Femur (tissue), 1 donor: ENCODE measurements at places on chromosomes 2 and 18.

DNA sequence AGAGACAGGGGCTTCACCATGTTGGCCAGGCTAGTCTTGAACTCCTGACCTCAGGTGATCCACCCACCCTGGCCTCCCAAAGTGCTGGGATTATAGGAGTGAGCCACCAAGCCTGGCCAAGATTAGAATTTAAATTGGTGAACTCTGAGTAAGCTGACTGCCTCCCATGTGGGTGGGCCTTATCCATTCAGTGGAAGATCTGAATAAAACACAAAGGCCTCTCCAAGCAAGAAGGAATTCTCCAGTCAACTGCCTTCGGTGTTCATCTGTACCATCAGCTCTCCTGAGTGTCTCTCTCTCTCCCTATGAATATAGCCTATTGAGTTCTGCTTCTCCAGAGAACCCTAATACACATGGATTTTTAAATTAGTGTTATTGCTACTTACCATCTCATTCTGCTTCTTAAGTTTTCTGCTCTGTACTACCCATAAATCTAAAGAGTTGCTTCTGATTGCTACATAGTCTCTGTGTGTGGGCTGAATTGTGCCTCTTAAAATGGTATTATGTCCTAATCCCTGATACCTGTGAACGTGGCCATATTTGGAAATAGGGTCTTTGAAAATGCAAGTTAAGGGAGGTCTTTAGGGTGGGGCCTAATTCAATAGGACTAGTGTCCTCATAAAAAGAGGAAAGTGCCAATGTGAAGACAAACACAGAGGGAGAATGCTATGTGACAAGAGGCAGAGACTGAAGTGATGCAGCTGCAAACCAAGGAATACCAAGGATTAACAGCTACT lies 36.3 kb downstream of the FBXO11 start:
- no peak for DNase-seq

GRCh38 chr2:219149667-219150066 lies 10.9 kb downstream of the NHEJ1 start:
- DNase-seq = no peak

GRCh38 chr2:207768168-207768865 lies 1.4 kb downstream of the FZD5 start:
- DNase-seq = peak; percentile 60

DNA sequence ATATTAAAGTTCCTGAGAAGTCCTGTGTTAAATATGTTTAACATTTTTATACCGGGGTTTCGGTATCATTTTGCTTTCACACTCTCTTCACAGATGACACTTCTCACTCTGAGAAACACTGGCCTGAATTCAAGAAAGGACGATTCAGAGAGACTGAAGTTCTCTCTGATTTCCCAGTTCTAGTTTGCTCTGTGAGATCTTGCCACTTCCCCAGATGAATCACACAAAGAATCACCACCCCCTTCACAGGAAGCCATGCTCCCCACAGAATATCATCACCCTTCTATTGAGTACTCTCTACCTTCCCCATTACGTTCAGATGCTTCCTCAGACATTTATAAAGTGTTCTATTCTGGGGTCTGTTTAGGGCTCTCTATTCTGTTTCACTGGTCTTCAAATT lies 16.1 kb upstream of the CD207 start:
- DNase-seq = no peak

GRCh38 chr2:238974501-238975166 lies 126.7 kb downstream of the TWIST2 start:
- no peak for DNase-seq

GRCh38 chr2:67733517-67733916 lies 329.3 kb downstream of the C1D start:
- no peak for DNase-seq

GRCh38 chr2:75540994-75541393 lies 19.7 kb downstream of the EVA1A start:
- DNase-seq = no peak

GRCh38 chr2:25104736-25105135 lies 62.9 kb downstream of the EFR3B start:
- no peak for DNase-seq

GRCh38 chr2:68094111-68094510 lies 31.3 kb upstream of the C1D start:
- DNase-seq = no peak

- no peak for DNase-seq
Measured at GRCh38 chr2:154914561-154914960, 216.1 kb downstream of the KCNJ3 start.

GRCh38 chr2:164821338-164821737 lies 20.3 kb downstream of the COBLL1 start:
- DNase-seq = no peak

- DNase-seq = no peak
Measured at GRCh38 chr2:230052299-230052698, 16.4 kb downstream of the SLC16A14 start.

- DNase-seq = no peak
Measured at GRCh38 chr18:63882333-63883141, 5.0 kb upstream of the SERPINB2 start.
